ENCODE measurements at places on chromosomes 3 and 15. TPM values are rescaled to one million over a fixed set of nuclear protein-coding genes. Genes with fewer than 3 reads are reported as not detected.

DNA sequence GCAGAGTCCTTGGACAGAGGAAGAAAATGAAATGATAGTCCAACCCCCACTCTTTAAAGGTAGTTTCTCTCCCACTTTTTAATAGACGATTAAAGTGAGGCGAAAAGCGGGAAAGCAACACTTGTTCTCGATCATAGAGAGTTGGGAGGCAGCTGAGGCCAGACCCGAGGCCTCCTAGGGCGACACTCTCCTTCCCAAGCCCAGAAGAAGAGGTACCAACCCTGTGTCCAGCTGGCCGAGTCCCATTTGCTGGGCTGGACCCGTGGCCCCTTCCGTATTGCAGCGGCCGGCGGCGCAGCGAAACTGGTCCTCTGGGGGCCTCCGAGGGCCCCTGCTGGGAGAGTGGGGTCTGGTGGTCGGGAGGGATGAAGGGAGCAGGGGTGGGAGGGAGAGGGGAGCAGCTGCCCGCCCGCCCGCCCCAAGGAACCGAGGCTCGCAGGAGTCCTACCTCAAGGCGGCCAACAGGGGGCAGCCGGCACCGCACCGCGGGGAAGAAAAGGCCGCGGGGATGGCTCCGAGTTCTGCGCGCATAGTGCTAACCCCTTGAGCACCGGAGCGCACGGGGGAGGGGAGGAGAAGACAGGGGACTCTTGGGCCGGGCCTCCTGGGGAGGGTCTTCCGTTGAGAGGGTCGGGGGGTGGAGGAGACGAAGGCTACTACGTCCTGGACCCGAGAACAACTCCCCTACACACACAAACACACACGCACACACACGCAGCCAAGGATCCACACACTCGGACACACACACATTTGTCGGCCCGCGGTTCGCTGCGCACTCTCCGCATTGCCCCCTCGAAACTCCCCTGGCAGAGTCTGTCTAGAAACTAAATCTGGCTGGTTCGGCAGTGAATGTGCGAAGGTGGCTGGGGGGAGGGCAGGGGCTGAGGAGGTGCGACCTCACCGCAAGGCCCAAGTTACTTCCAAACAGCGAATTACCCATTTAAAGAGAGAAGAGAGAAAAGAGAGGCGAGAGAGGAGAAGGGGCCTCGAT is 2.0 kb downstream of the WNT5A start:
- peak overlapping the region; percentile 17 for H3K4me3 ChIP-seq
- peak; percentile 70 for DNase-seq
- H3K4me1 ChIP-seq: peaks cover 7% of the 10 kb centered on the region
- H3K36me3 ChIP-seq: no peaks in the 10 kb centered on the region
- H3K27ac ChIP-seq: no peak overlapping the region

DNA sequence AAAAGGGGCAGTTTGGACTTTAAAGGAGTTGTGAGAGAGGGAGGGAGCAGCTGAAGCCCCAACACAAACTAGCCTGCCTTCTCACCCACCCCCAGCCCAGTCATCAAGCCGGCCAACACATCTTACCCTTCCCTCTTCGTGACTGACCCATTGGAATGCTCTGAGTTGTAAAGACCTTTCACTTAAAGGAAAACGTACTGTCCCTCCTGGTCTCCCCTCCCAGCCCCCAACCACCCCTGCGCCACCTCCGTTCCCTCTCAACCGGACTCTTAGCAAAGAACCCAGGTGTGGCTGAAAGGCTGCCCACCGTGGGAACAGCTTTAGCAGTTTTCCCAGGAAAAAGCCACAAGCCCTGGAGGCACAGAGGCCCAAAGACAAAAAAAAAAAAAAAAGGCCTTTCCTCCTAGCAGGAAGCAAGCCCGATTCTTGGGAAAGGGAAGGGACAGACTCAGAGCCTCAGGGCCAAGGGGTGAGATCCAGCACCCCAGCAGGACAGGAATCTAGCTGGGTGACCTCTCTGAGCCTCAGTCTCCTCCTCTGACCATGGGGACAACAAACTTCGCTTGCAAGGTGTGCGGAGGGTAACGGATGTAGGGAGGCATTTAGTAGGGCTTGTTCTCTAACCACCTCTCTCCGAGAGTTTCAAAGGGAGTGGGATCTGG is 2.4 kb downstream of the CYP11A1 start:
- no peaks in the 10 kb centered on the region for H3K4me1 ChIP-seq
- no peak for DNase-seq
- H3K27ac ChIP-seq: no peak overlapping the region
- H3K4me3 ChIP-seq: no peak overlapping the region
- no peaks in the 10 kb centered on the region for H3K27me3 ChIP-seq
- no peaks in the 10 kb centered on the region for H3K36me3 ChIP-seq

DNA sequence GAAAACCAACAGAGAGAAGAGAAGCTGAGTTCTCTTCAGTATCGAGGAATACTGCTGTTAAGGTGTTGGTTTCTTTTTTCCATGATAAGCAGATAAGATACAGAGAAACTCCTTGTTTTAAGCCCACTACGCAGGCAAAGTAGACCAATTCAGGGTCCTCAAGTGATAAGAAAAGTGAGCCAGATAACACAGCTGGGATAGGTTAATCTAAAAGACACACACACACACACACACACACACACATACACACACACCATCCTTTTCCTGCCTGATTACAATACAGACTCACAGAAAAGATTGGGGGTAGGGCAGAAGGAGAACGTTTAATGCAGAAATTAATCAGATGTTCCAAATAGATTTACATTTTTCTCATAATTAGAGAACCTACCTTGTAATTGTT is 6.5 kb upstream of the PHLDB2 start:
- H3K4me3 ChIP-seq: no peak overlapping the region
- H3K27ac ChIP-seq: no peak overlapping the region
- no peak for DNase-seq
- H3K36me3 ChIP-seq: no peaks in the 10 kb centered on the region

DNA sequence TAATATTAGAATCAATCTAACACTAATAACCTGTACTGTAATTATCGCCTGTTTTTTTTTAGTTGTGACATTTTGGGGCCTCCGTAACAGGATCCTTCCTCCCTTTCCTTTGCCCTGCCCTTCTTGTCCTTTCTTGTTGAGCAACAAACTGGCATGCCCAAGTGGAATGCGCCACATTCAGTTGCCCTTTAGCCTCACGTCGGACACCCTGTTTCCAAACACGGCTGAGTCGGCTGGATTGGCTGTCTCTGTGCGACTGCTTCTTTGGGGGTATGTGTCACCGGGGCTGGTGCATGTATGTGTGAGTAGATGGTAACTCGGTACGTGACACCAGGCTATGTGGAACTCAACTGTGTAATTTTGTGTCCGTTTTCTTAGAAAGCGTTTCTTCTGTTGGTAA is 24.1 kb downstream of the TRAK1 start:
- H3K36me3 ChIP-seq: no peaks in the 10 kb centered on the region
- H3K27me3 ChIP-seq: no peaks in the 10 kb centered on the region
- no peak overlapping the region for H3K4me3 ChIP-seq
- no peak overlapping the region for H3K27ac ChIP-seq
- DNase-seq: no peak

- no peak overlapping the region for H3K4me3 ChIP-seq
- H3K4me1 ChIP-seq: peaks cover 47% of the 10 kb centered on the region
- H3K27ac ChIP-seq: no peak overlapping the region
These were observed 388.7 kb downstream of the FOXP1 start for GRCh38 chr3:71194785-71195184.

TTLL13 gene
- not detected for total RNA-seq

SORD gene
- 85.8 TPM for total RNA-seq
